ENCODE measurements at places on chromosomes 5 and 9.

DNA sequence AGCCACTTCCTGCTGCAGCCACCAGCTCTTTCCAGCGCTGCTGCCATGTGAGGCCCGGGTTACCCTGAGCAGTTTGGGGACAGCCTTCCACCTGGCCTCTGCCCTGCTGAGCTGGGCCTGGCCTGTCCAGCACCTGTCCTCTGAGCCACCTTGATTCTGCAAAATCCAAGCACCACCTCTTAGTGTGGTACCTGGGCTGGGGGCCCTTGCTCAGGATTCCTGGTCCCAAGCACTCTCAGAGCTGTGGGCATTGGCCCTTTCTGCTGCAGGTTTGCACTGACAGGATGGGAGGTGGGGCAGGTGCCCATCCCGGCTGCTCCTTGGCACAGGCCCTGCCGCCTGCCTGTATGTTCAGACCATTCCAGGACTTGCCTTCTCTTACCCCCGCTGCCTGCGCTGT lies 309.2 kb upstream of the IRX4 start:
- no peak for DNase-seq

DNA sequence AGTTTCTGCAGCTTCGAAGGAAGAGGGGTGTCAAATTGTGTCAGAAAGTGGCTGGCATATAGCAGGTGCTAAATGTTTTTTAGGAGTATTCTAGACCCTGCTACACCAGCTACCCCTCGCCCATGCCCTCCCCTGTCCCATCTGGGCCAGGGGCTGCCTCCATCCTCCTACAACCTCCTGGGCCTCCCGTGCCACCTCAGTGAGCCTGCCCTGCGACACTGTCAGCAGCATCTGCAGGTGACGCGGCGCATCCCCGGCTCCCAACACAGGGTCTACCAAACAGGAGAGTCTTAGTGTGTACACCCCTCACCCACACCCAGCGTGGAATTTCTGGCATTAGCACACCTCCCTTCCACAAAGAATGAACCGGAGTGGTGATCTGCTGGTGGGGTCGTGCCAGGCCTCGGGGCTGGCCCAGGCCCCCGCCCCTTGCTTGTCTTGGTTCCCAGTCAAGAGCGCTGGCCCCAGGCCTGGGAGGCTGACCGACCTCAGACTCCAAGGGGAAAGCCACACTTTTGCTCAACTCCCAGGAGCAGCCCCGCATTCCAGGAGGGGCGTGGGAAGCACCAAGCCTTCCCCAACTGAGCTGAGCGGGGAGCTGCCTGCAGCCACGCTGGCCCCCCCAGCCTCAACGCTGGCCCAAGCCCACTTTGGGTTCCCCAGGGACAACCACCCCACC lies 55.2 kb downstream of the NEURL1B start:
- DNase-seq, result no peak

DNA sequence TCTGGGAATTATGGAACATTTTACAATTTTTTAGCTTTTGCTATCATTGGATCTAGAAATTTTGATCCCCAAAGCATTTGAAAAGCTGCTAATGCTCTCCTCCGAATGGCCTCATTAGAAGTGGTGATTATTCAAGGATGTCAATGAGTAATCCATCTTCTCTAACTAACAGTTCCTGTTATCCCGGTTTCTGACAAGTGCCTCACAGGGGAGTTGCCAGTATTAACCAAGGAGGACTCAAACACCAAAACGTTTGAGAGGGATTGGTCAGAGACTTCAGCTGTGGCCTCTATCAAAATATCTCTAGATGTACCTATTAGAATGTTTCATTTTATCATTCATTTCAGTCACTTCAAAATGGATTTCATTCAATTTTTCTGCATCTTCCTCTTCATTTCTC lies 208.3 kb upstream of the ITGA1 start:
- DNase-seq, result no peak

- DNase-seq, result no peak
Observed at GRCh38 chr5:143673676-143674468, 138.1 kb upstream of the HMHB1 start.

- DNase-seq, result no peak
Observed at GRCh38 chr5:34534523-34535103, 121.5 kb upstream of the RAI14 start.

- DNase-seq, result no peak
Observed at GRCh38 chr5:164577742-164578141, 1072.3 kb downstream of the MAT2B start.

GRCh38 chr9:4839470-4839912 lies 46.7 kb downstream of the RCL1 start:
- no peak for DNase-seq

DNA sequence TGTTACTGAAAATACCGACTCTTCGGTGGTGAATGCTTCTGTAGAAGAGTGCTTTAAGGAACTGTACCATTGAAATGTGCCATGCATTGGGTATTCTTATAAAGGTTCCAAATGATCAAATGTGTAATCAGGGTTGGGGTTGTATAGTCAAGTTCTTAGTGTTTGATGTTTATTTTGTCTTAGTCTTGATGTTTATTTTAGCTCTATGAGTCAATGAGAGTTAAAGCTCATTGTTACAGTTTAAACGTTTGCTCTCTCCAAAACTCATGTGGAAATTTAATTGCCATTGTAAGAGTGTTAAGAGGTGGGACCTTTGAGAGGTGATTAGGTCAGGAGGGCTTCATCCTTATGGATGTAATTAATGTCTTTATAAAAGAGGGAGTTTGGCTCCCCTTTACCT lies 153.0 kb downstream of the FER start:
- DNase-seq, result no peak

- no peak for DNase-seq
Observed at GRCh38 chr5:43631182-43631910, 28.4 kb downstream of the NNT start.

GRCh38 chr5:142170254-142170953 lies 61.8 kb downstream of the NDFIP1 start:
- no peak for DNase-seq

DNA sequence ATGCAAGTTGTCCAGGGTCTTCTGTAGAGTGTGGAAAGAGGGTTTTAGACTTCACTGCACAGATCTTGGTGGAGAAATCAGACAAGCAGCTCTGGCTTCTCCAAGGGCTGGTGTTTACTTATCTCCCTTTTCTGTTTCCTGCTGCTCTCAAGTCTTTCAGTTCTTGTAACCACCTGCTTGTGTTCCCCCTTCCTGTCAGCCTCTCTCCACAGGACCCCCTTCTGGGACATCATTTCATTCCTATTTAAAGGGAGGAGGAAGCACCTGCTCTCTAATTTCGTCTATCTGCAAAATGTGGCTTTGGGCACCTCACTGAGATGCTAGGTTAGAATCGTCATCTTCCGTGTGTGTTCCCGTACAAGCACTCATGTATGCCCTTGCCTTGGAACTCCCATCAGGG lies 636.2 kb downstream of the MTRR start:
- no peak for DNase-seq

GRCh38 chr5:14379739-14380497 lies 201.7 kb upstream of the OTULINL start:
- no peak for DNase-seq

GRCh38 chr9:20981486-20981885 lies 50.0 kb downstream of the HACD4 start:
- DNase-seq, result no peak

DNA sequence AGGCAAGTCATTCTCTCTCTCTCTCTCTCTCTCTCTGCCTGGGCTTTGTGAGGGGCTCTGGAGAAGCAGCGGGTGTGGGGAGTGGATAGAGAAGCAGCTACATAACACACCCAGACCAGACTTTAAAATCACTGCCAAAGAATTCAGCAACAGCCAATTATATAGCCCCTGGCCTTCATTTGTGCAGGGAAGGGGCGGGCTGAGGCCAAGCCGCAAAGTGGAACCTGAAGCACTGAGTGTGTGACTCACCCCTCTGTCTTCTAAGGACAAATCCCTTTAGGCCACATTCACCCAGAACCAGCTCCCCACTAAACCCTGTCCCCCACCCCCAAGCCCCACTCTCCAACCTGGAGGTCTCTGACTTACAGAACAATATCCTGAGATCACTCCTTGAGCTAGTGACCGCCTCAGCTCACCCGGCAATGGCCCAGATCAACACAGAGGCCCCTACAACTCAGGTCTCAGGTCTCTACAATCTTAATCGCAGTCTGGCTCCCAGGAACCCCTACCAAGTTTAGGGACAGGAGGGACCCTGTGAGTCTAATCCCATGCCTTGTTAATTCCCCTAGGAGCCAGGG lies 6.0 kb downstream of the B4GALT1 start:
- no peak for DNase-seq

GRCh38 chr9:137138722-137139467 lies at the start of gene GRIN1:
Gene GRIN1 (plus strand): TSS chr9:137139154. CDS start chr9:137139487, 333 bp downstream.
- no peak for DNase-seq

DNA sequence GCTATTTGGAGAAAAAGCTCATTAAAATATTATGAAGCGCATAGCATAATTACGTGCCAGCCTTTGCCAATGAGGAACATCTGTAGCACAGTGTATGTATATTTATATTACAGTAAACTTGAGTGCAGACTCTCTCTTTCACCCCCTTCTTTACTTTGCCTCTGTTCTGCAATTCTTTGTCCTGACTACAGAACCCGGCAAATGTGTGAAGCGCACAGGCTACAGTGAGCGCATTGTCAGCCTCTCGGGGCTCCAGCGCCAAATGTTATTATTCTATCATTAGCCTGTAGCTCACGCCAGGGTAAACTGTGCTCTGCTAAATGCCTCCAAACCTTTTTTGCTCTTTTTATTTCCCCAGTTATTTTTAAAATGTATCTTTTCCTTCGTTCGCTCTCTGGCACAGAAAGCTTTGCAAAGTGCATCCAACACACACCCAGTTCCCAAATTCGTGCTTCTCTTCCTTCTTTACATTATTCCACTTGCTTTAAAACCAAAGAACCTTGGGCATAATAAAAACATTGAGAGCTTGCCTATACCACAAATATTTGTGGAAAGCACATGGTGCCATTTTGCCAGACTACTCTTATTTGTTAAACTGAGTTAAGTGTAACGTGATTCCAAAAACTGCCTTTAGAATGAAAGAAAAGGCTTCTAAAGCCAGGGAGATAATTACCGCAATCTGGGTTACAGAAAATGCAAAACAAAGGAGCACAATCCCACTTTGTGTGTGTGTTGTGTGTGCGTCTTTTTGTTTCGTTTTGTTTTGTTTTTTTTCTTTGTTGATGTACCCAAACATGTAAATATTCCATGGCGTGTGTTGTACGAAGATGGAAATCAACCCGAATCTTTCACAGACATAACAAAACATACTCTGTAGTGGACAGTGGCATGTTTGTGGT lies 164.1 kb upstream of the MPDZ start:
- DNase-seq, result no peak

DNA sequence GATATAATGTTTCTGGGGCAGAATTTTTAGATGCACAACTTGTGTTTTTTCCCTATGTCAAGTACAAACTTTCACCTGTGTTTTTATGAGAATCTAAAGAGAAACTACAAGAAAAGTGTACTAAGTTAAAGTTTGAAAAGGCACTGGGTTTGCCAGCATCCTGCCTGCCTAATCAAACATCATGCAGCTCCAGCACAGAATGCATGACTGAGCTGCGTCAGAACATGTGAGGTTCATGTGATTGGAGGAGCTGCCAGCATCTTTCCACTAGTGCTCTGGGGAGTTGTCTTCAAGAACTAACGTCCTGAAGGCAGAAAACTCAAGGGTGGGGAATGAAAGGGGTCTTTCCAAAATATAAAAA lies 46.1 kb upstream of the RIC1 start:
- no peak for DNase-seq

GRCh38 chr5:115932991-115933390 lies 29.3 kb upstream of the LVRN start:
- DNase-seq, result no peak

- no peak for DNase-seq
Observed at GRCh38 chr9:99489060-99489413, 267.0 kb downstream of the SEC61B start.

DNA sequence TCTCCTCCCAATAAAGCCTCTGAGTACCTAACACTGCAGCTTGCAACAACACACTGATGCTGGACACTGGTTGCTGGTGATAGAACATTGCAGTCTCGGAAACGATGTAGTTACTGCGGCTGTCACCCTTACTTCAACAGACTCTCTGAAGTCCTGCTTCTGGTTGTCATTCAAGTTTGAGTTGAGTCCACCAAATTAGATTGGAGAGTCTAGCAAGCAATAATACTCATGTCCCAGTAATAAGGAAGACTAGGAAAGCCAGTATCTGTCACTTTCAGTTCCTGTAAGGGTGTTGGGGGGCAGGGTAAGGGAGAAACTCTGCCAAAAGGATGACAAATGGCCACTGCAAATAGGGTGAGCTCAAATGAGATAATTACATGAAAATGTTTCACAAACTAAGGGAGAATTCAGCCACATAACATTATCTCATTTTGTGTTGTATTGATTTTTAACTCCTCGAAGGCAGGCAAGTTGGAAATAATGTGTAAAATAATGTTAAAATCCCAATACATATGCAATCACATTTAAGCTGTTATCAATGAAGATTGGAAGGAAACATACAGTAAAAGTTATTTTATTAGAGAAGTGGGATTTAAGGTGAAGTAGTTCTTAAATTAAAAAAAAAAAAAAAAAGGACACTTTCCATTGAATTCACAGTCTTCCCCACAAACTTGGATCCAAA lies 849 bp upstream of the IFT74 start:
- no peak for DNase-seq

GRCh38 chr9:87327575-87328125 lies 170.0 kb upstream of the DAPK1 start:
- DNase-seq, result no peak

GRCh38 chr9:132994410-132995120 lies 16.1 kb downstream of the GFI1B start:
- no peak for DNase-seq

- no peak for DNase-seq
Observed at GRCh38 chr9:37639109-37639762, 11.5 kb upstream of the FRMPD1 start.

GRCh38 chr9:114046237-114046755 lies 31.8 kb downstream of the AMBP start:
- DNase-seq, result no peak
